ENCODE measurements at places on chromosomes 2 and 18.

- DNase-seq = no peak
Measured at GRCh38 chr2:98669675-98670074, 61.3 kb downstream of the MGAT4A start.

DNA sequence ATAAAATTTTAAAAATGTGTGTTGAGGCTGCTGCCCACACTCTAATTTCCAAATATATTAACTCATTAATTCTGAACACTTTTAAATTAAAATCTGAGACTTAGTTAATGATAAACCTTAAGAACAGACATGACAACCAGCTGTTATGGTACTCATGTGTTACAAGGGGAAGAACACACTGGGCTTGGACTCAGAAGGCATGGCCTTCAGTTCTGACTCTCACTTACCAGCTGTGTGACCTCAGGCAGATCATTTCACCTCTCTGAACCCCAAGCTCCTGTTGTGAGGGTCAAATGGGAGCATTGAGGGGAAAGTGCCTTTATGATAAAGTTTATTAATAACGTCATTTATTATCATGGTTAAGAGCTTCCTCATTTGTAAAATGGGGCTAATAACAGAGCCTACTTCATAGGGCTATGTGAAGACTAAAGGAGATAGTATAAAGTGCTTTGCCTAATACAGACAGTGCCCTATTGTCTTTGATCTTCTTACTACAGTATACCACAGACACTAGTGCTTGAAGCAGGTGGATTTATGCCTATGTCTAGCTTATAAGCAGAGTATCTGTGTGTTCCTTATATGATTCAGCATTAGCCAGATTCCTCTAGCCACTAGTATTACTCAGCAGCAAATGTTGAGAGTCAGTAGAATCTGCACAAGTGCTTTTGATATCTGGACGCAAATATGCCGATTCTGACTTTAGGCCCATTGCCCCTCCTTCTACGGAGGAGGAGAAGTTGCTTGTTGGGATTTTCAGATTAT is 99.6 kb downstream of the SGPP2 start:
- DNase-seq = no peak

GRCh38 chr2:218221000-218221399 is 4.0 kb downstream of the ARPC2 start:
- DNase-seq = no peak

- no peak for DNase-seq
Measured at GRCh38 chr2:172285010-172285621, 142.3 kb upstream of the ITGA6 start.

GRCh38 chr18:36127836-36128529 is 1.2 kb downstream of the SLC39A6 start:
- DNase-seq = no peak

- DNase-seq = no peak
Measured at GRCh38 chr2:79695248-79695647, 182.4 kb downstream of the CTNNA2 start.

GRCh38 chr2:70030724-70031420 is 56.4 kb upstream of the PCBP1 start:
- no peak for DNase-seq

GRCh38 chr2:3265471-3265870 is 112.1 kb downstream of the EIPR1 start:
- no peak for DNase-seq

GRCh38 chr2:218155953-218156479 is 10.7 kb downstream of the CXCR1 start:
- no peak for DNase-seq

GRCh38 chr2:146986161-146986560 is 858.7 kb upstream of the ACVR2A start:
- no peak for DNase-seq

DNA sequence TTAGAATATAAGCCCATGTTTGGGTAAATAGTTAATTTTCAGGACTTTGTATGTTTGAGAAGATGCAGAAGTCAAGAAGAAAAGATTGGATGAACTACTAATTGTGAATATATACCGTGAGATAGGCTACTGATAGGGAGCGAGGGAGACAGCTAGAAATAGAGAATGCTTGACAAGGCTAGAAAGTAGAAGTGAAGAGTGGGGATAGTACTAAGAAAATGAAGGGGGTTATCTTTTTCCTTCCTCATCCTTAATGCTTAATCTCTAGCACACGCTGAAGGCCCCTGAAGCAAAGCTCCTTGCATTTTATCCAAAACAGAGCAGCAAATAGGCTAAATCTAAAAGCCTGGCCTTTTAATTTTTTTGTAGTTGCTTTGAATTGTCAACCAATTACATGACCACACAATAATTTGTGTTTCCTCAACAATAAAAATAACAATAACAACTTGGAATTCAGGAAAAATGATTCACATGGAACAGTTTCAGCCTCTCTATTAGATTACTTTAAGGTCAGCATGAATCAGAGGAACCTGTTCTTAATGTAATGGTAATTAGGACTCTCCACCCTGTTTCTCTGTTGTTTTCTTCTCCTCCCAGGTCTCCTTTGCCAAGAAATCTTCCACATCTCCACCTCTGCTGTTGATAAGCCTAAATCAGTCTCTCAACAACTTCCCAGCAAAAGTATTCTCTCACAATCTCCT is 1071.3 kb upstream of the ZEB2 start:
- DNase-seq = no peak

DNA sequence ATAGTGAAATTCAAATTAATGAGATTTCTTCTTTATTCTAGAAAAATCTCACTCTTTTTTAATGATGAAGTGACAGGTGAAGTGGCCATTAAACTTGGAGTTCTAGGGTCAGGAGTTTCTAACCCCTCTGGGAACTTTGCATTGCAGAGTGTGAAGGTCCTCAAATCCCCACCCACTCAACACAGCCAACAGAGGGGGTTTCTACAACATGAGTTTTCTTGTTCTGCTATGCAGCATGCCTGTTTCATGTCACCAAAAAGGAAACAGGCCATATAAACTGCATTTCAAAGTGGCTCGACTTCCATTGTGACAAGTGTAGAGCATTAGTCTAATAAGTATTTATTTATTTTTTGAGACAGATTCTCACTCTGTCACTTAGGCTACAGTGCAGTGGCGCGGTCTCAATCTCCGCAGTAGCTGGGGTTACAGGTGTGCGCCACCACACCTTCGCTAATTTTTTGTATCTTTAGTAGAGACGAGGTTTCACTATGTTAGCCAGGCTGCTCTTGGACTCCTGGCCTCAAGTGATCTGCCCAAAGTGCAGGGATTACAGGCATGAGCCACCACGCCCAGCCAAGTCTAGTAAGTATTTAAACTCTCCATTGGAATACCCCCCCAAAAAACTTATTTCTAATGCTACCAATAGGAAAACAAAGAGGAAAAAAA is 146.1 kb upstream of the ZFP36L2 start:
- DNase-seq = no peak

- no peak for DNase-seq
Measured at GRCh38 chr18:23719634-23720201, 30.5 kb downstream of the LAMA3 start.

- DNase-seq = no peak
Measured at GRCh38 chr2:215698566-215698965, 262.7 kb upstream of the FN1 start.

DNA sequence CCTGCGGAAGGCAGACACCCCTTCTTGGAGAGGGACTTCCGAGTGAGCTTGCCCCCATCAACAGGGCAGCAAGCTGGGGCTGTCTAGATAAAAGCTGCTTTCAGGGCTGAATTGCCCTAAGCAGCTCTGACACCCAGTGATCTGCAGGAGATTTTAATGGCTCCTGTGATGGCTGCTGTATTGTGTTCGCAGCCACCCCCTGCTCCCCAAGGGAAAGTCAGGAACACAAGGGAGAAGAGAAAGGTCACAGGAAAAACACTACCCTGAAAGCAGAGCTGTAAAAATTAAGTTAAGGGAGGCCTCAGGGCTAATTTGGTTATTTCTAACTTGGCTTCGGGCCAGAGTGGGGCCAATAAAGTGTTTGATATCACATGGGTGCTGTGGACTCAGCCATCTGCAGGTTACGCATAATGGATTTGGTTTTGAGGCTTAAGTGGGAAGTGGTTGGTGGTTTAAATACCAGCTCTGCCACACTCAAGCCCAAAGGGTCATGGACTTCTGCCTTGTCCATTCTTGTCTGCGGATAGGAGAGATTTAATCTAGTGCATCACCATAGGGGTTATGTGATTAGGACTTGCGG is 147.6 kb downstream of the CLIP4 start:
- DNase-seq = no peak

DNA sequence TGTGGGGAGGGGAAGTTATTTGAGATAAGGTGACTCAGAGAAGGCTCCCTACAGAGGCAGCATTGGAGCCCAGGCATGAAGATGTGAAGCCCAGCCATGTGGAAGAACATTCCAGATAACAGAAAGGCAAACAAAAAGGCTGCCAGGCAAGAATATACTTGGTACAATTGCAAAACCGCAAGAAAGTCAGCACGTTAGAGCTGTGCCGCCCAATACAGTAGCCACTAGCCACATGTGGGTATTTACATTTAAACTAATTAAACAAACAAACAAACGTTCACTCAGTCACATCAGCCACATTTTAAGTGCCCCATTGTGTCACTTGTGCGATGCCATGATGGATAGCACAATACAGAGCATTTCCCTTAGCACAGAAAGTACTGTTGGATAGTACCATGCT is 179.6 kb downstream of the SATB2 start:
- no peak for DNase-seq

- DNase-seq = no peak
Measured at GRCh38 chr18:9992300-9992972, 78.6 kb downstream of the VAPA start.

DNA sequence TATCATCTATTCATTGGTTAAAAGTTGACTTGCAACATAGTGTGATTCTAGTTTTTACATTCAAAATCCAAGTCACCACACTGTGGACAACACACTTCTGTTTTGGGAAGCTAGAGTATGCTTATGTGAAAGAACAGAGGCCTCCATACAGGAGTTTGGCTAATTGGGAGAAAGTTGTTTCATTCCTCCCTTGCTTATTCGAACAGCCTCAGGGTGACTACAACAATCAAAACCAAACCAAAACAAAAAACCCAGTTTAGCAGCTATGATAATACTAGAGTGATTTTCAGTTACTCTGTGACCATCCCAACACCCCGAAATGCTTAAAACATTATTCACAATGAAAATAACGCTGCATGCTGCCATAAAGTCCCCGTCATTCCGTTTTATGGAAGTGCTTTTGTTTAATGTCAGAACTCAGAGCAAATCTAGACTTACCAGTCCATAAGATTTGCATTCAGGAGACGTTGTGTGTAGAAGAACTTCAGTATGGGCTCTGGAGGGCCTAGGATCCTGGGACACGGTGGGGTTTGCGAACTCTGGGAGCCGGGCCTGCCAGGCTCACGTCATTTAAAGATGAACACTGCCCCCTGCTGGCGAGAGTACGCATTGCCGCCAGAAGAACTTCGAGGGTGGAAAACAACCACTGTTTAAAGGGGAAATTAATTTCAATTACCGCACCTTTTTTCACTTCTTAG is 111.4 kb downstream of the FTCDNL1 start:
- peak; percentile 63 for DNase-seq

DNA sequence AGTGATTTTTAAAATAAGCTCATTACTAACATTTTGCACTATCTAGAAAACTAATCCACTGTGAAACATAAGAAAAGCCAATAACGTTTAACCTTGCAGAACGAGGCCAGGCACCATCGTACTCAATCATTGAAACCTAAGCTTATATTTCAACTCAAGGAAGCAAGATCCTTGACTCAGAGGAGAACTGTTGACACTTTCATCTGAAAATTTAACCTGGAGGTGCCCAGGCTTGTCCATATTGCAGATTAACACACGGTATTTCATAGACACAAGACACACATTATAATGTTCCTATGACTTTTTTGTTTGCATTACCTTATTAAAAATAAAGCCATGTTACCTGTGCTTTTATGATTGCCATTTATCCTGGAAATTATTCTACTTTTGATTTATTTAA is 89.6 kb downstream of the ZNF385B start:
- no peak for DNase-seq

- DNase-seq = no peak
Measured at GRCh38 chr2:205984381-205984780, 101.6 kb downstream of the INO80D start.

DNA sequence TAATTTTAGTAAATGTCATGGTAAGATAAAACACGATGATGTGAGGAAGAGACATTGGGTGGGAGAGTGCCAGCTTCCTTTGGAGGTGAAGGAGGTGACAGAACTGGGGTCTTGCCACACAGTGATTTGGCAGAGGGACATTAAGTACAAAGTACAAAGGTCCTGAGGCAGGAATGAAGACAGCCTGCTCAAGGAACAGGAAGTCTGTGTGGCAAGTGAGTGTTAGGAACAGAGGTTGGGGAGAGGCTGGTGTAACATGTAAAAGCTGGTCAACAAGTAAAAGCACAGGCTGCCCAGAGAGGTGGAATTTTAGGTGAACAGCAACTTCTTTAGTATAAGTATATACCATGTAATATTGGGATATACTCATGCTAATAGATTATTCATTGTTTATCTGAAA is 73.1 kb downstream of the INPP5D start:
- DNase-seq = no peak

GRCh38 chr2:26033818-26034636 is at the start of gene RAB10:
RAB10 (plus strand) TSS chr2:26034084; CDS start chr2:26034609, 525 bp downstream.
- DNase-seq = peak; percentile 98

DNA sequence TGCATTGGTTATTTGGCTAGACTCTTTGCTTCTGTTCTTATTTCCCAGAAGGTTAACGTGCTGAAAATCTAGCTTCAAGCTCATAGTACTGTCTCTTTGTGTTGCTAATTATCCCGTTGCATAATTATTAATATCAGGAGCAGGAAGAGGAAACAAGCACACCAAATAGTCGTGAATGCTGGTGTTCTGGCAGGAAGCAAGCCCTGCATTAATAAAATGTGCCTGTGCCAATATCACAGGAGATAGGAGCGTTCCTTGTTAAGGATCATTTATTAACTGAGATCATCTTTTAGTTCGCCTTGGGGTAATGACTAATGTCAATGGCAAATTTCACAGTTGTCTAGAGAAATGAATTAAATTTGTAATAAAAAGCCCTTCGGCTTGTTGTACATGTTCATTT is 893.0 kb upstream of the POU3F3 start:
- DNase-seq = no peak

DNA sequence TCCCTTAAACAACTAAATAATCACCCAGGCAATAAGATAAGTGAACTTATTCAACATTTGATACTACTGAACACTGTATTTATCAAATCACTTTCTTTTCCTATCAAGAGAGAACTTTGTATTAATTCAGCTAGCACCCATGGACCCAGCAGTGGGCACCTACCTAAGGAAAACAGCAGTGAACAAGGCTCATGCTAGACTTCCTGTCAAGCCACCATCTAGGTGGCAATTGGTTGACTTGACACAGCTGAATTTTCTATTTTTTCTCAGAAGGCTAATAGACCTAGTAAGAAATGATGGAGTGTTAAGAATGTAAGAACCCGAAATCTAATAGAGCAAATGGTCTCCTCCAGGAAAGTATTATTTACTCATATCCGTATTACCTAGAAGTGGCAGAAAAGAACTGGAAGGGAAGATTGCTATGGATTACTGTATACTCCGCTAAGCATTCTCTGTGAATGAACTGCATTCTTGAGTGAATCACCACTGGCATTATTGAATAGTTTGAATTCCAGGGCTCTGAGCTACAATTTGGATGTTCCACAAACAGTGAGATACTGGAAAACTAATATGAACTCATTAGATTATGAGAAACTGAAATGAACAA is 988.2 kb upstream of the CDH2 start:
- no peak for DNase-seq

GRCh38 chr2:158457092-158457825 is 507 bp downstream of the PKP4 start:
- DNase-seq = peak; percentile 43

GRCh38 chr2:127219171-127220070 is 678 bp downstream of the CYP27C1 start:
- DNase-seq = no peak
